Activated CD4-positive, alpha-beta T cell treated with anti-CD3 and anti-CD28 coated beads, Interleukin-2, amount 10 ng/mL, durations not matched to agents 7 days and 5 days (primary cell): ENCODE measurements at places on chromosomes 3 and 15. TPM values are rescaled to one million over a fixed set of nuclear protein-coding genes. Genes with fewer than 3 reads are reported as not detected.

The CHAC1 gene
- 4.7 TPM for total RNA-seq

The ZIC1 gene
- total RNA-seq = not detected

The AQP9 gene
- not detected for total RNA-seq

DNA sequence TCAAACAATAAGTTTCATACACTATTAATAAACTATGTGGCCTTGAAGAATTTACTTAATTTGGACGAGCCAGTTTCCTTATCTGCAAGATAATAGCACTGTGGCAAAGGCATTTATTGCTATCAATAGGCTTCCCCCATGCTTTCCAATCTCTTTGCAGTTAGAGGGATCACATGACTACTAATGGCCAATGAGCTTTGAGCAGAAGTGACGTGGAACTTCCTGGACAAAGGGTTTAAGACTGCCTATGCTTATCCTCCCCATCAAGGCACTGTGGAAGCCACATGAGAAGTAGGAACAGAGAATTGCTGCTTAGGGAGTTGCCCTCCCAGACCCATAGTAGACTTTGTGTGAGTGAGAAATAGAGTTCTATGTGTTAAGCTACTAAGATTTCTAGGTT is 16.7 kb upstream of the ZMAT3 start:
- H3K27ac ChIP-seq = no peak overlapping the region
- peaks cover 29% of the 10 kb centered on the region for H3K4me1 ChIP-seq
- H3K36me3 ChIP-seq = peaks cover 6% of the 10 kb centered on the region
- H3K27me3 ChIP-seq = no peaks in the 10 kb centered on the region
- no peak for DNase-seq

GRCh38 chr3:41394896-41395295 is 195.6 kb downstream of the CTNNB1 start:
- H3K36me3 ChIP-seq = no peaks in the 10 kb centered on the region
- no peak for DNase-seq
- H3K4me3 ChIP-seq = no peak overlapping the region
- H3K27me3 ChIP-seq = no peaks in the 10 kb centered on the region
- H3K27ac ChIP-seq = no peak overlapping the region

- H3K36me3 ChIP-seq = peaks cover 2% of the 10 kb centered on the region
- DNase-seq = no peak
- no peaks in the 10 kb centered on the region for H3K27me3 ChIP-seq
- H3K27ac ChIP-seq = no peak overlapping the region
- no peak overlapping the region for H3K4me3 ChIP-seq
Measured at GRCh38 chr15:44319385-44319784, 30.9 kb downstream of the GOLM2 start.

GRCh38 chr3:4091786-4092185 is 211.4 kb upstream of the SETMAR start:
- no peaks in the 10 kb centered on the region for H3K27me3 ChIP-seq
- no peaks in the 10 kb centered on the region for H3K4me1 ChIP-seq
- DNase-seq = no peak
- H3K36me3 ChIP-seq = no peaks in the 10 kb centered on the region
- no peak overlapping the region for H3K27ac ChIP-seq

DNA sequence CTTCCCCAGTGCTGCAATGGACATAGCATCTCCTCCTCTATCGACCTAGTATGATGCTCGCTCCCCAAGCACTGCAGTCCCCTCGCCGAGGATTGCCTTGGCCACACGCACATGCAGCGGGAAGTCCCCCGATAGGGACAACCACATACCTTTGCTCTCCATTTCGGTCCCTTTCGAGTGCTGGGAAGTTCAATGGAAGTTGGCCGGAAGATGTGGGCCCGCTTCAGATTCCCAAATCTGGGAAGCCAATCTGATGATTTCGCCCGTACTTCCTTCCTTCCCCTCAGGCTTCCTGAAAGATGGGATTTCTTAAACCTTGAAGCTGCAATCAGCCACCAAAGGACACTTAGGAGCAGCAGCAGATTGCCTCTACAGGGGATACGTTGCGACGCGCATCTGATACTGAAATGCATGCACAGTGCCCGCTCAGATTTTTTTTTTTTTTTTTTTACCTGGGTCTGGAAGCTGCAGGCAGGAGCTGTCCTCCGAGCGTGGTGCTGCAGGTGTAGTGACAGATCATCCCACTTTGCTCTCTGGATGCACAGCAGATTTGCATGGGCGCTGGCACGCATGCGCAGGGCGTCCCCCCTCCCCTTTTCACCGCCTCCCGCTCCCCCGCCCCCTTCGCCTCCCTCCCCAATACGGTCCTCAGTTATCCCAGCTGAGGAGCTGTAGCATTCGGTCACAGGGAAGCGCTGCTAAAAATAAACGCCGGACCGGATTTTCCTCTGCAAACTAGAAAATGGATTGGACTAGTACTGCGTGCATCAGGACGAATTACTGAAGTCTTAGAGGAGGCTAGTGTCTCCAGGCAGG is at the start of gene FGF12:
FGF12 (minus strand) TSS at position 510 of the 816 bp plus-strand sequence.
- no peak within 1 kb of the TSS for H3K27ac ChIP-seq
- no peak for DNase-seq
- peaks cover 4% of the 10 kb centered on the region for H3K4me1 ChIP-seq
- no peak within 1 kb of the TSS for H3K4me3 ChIP-seq
- H3K36me3 ChIP-seq = no peaks in the 10 kb centered on the region

- H3K27me3 ChIP-seq = no peaks in the 10 kb centered on the region
- H3K27ac ChIP-seq = no peak overlapping the region
- no peak overlapping the region for H3K4me3 ChIP-seq
- no peaks in the 10 kb centered on the region for H3K4me1 ChIP-seq
Measured at GRCh38 chr3:164620423-164620822, 457.9 kb downstream of the SI start.

GRCh38 chr15:98778263-98778959 is 130.1 kb downstream of the IGF1R start:
- no peaks in the 10 kb centered on the region for H3K36me3 ChIP-seq
- no peak for DNase-seq
- H3K4me1 ChIP-seq = peaks cover 34% of the 10 kb centered on the region
- no peak overlapping the region for H3K27ac ChIP-seq
- H3K4me3 ChIP-seq = no peak overlapping the region
